COLO829 (cell line): ENCODE measurements at places on chromosomes 4 and X.

DNA sequence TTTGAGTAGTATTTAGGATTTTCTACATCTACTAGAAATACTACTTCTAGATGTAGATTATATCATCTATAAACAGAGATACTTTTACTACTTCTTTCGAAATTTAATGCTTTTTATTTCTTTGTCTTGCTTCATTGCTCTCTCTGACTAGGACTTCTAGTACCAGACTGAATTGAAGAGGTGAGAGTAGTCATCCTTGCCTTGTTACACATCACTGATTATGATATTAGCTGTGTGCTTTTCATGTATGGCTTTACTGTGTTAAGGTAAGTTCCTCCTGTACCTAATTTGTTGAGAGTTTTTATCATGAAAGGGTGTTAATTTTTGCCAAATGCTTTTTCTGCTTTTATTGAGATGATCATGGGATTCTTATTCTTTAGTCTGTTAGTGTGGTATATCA lies 19.6 kb upstream of the IL2 start:
- DNase-seq = no peak

- no peak for DNase-seq
These were observed 173.1 kb downstream of the FHIP1A start for GRCh38 chr4:151582098-151582497.

- DNase-seq = no peak
These were observed 164.7 kb downstream of the GBA3 start for GRCh38 chr4:22857411-22857810.

- DNase-seq = no peak
These were observed 149.3 kb downstream of the SOWAHB start for GRCh38 chr4:76748649-76749048.

DNA sequence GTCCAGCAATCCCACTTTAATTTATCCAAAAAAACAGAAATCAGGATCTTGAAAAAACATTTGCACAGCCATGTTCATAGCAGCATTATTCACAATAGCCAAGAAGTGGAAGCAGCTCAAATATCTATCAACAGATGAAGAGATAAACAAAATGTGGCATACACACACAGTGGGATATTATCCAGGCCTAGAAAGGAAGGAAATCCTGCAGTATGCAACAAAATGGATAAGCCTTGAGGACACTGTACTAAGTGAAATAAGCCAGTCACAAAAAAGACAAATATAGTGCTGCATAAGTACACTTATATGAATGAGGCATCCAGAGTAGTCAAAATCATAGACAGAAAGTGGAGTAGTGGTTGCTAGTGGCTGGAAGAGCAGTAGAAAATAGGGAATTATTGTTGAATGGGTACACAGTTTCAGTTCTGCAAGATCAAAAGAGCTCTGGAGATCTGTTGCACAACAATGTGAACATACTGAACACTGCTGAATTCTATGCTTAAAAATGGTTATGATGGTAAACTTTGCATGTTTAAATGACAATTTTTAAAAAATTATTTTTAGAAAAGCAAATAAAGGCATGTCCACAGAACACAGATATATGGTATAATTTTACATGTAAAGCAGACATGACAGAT lies 25.6 kb downstream of the CHM start:
- DNase-seq = no peak

DNA sequence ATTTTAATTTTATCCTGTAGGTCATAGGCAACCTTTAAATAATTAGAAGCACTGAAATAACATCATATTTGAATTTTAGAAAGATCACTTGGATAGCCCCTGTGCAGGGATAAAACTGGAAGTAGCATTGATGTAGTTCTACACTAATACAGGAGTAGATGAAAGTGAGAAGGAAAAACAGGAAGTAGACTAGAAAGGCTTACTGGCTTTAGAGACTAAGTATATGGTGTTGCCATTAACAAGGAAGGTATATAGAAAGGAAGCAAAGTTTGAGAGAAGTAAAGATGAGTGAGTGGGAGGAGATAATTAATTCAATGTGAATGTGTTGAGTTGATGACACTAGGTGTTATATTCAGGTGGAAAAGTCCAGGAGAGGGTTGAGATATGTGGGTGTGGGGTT lies 73.1 kb upstream of the EPGN start:
- DNase-seq = no peak

DNA sequence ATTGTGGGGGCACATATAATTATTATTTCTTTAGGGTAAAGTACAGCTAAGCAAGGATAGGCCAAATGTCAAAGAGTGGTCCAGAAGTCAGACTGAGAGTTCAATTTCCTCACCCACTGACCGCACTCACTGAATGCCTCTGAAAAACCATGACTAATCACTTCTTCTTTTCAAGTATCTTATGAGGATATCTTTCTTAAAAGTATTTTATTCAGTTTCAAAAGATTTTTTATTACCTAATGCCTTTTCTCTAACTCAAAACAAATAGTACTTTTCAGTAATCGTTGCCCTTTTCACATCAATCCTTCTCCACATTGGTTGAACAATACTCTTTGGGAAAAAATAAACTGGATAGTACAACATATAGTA lies 61.7 kb upstream of the CAMK2D start:
- DNase-seq = peak; percentile 15
